HepG2 (cell line): ENCODE measurements at places on chromosomes 5 and 9. TPM values are rescaled to one million over a fixed set of nuclear protein-coding genes. Genes with fewer than 3 reads are reported as not detected.

GRCh38 chr5:107930092-107930491, 259.4 kb upstream of the EFNA5 start:
- no peak for DNase-seq
- H3K27ac ChIP-seq, result no peak overlapping the region
- no peaks in the 10 kb centered on the region for H3K4me1 ChIP-seq
- H3K27me3 ChIP-seq, result no peaks in the 10 kb centered on the region

The DOCK2 gene
- total RNA-seq, result not detected in 2 replicates

DNA sequence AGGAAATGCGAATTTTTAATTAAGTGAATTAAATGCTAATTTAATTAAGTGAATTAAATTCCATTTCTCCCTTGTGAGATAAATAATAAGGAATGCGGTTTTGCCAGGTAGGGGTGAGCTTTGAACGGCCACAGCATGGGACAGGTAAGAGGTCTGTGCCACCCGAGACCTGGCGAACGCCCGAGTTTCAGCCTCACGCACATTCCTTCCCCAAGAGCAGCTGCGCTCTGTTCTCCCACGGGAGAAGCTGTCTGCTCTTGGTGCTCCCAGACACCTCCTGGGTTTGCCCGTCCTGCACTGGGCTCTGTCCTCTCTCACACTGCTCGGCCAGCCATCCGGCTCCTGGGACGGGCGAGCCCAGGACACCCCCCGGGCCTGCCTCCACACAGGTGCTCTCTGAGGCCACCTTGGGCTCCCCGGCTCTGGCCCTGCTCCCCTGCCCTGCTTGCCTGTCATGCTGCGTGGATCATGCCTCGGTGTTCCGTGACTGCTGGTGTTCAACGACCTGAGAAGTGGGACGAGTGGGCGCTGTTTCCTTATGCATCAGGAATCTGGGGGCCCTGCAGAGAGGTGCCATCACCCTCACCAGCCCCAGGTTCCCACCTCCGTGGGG, 13.7 kb upstream of the CAMSAP1 start:
- no peak overlapping the region for H3K27ac ChIP-seq
- H3K4me1 ChIP-seq, result no peaks in the 10 kb centered on the region
- H3K36me3 ChIP-seq, result no peaks in the 10 kb centered on the region; the same call in 1 of the 3 replicates
- DNase-seq, result no peak

The PCDHGB1 gene
- total RNA-seq, result 0.95 and 2.6 TPM in 2 replicates

- H3K4me1 ChIP-seq, result no peaks in the 10 kb centered on the region
- H3K27me3 ChIP-seq, result no peaks in the 10 kb centered on the region; the same call in 2 of the 3 replicates
- H3K4me3 ChIP-seq, result no peak overlapping the region
- no peaks in the 10 kb centered on the region for H3K36me3 ChIP-seq
- no peak overlapping the region for H3K27ac ChIP-seq
Observed at GRCh38 chr5:126681970-126682369, 81.2 kb downstream of the PHAX start.

GRCh38 chr9:131704988-131705387, 34.9 kb downstream of the RAPGEF1 start:
- peaks cover 63% of the 10 kb centered on the region for H3K4me1 ChIP-seq
- H3K36me3 ChIP-seq, result no peaks in the 10 kb centered on the region
- no peak for DNase-seq
- H3K27me3 ChIP-seq, result no peaks in the 10 kb centered on the region

DNA sequence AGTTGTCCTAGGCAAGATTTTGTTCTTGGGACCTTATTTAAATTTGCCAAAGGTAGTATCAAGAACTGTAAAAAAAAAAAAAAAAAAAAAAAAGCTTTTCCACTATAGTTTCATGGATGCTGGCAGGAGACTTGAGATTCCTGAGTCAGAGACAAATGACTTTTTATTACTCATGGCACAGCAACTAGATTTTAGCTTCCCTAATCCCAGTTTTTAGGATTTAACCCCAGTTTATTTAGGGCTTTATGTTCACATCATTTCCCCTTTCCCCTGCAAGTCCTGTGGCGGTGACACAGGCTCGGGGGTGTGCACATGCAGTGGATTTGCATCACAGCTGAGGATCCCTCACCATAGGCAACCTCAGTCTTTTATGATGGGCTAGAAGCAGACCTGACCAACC, 144.9 kb downstream of the GOLPH3 start:
- H3K36me3 ChIP-seq, result no peaks in the 10 kb centered on the region
- no peak overlapping the region for H3K4me3 ChIP-seq
- peaks cover 7% of the 10 kb centered on the region; the same call in 1 of the 2 replicates for H3K4me1 ChIP-seq
- H3K27me3 ChIP-seq, result peaks cover 42% of the 10 kb centered on the region
- no peak overlapping the region for H3K27ac ChIP-seq

DNA sequence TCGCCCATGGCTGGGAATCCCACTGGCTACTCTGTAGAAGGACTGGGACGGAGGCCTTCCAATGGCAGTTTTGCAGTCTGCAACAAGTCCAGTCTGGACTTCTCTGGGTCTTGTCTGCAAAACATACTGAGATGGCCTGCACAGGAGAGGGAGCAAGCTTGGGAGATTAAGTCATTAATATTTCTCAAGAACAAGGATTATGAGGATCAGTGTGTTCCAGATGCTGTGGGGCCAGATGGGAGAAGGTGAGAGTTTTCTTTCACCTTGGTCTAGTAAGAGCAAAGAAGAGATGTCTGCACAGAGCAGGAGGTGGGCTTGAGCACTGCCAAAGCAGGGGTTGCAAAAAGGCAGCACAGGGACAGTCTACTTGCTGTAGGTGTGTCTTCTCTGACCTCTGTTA, at the start of gene PDE6A:
TSS of gene PDE6A (minus strand) at position 128 of the 400 bp plus-strand sequence. CDS start at position 8, 120 bp downstream.
- no peak within 1 kb of the TSS for H3K4me3 ChIP-seq
- H3K27ac ChIP-seq, result no peak within 1 kb of the TSS
- no peak for DNase-seq
- H3K27me3 ChIP-seq, result peaks cover 2% of the 10 kb centered on the region
- H3K36me3 ChIP-seq, result no peaks in the 10 kb centered on the region

The POLR3G gene
- total RNA-seq, result 7.3 and 11.2 TPM in 2 replicates

DNA sequence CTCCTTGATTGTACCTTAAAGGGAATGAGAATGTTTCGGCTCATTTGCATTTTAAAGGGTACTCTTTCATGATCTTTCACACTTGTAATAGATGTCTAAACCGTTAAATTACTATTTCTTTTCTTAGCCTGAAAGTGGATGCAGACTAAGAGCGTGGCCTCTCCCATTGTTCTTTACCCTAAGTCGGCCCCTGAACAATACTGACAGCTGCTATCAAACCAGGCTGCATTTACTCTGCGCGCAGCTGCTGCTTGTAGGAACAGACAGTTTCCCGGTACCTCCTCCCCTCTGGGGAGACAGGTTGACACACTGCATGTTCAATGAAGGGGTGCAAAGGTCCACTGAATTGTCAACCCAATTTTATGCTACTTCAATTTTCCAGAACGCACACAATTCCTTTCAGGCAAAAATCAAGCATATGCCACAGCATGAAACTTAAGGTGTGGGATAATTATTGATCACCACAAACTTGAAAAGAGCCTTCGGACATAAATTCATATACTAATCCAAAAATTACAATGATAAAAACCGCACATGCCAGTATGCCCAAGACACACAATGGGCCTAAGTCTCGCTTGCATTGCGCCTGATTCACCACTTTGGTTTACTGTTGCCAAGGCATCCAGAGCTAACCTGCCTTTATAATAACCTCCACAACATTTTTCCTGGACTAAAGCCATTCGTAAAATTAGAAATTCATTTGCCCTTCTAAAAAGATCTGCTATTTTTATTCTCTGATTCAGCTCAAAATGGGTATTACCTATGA, 39.7 kb downstream of the TLE1 start:
- H3K27me3 ChIP-seq, result no peaks in the 10 kb centered on the region
- H3K4me1 ChIP-seq, result peaks cover 8% of the 10 kb centered on the region
- no peak overlapping the region for H3K27ac ChIP-seq
- no peak overlapping the region for H3K4me3 ChIP-seq
- peaks cover 16% of the 10 kb centered on the region for H3K36me3 ChIP-seq

The ARL10 gene
- 0.01 and 0.18 TPM in 2 replicates for total RNA-seq

GRCh38 chr5:178941361-178941760, 363 bp downstream of the ZNF454 start:
- H3K4me1 ChIP-seq, result no peaks in the 10 kb centered on the region
- no peaks in the 10 kb centered on the region for H3K36me3 ChIP-seq
- no peak overlapping the region for H3K4me3 ChIP-seq
- DNase-seq, result no peak

The PTGS1 gene
- 0.06 and 0.07 TPM in 2 replicates for total RNA-seq

The SAXO1 gene
- not detected in 2 replicates for total RNA-seq

GRCh38 chr9:133487331-133487725, 8.4 kb upstream of the SLC2A6 start:
- no peaks in the 10 kb centered on the region for H3K36me3 ChIP-seq
- H3K27ac ChIP-seq, result no peak overlapping the region
- peaks cover 9% of the 10 kb centered on the region for H3K27me3 ChIP-seq
- peaks cover 60% of the 10 kb centered on the region for H3K4me1 ChIP-seq
- no peak for DNase-seq

DNA sequence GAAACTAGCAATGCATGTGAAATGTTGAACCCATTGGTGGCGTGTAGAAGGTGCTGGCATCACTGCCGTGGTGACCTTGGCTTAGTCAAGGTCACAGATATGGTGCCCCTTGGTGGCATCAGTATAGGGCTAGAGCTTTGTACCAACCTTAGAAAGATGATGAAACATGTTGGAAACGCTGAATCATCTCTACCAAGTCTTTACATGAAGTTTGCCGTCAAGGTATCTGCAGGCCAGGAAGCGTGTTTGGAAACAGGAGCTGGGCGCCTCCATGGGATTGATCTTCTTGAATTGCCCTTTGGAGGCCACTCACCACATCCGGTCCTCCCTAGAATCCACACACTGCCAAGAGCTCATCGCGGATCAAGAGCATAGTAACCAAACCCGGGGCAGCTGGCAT, 16.9 kb upstream of the BOD1 start:
- no peaks in the 10 kb centered on the region; the same call in 2 of the 3 replicates for H3K27me3 ChIP-seq
- H3K36me3 ChIP-seq, result no peaks in the 10 kb centered on the region
- DNase-seq, result no peak
- H3K4me3 ChIP-seq, result no peak overlapping the region

The KYAT1 gene
- 5.6 and 9.2 TPM in 2 replicates for total RNA-seq

- H3K4me1 ChIP-seq, result no peaks in the 10 kb centered on the region
- H3K27ac ChIP-seq, result no peak overlapping the region
- no peaks in the 10 kb centered on the region for H3K36me3 ChIP-seq
- no peak overlapping the region for H3K4me3 ChIP-seq
Observed at GRCh38 chr5:17327048-17327625, 109.7 kb downstream of the BASP1 start.

DNA sequence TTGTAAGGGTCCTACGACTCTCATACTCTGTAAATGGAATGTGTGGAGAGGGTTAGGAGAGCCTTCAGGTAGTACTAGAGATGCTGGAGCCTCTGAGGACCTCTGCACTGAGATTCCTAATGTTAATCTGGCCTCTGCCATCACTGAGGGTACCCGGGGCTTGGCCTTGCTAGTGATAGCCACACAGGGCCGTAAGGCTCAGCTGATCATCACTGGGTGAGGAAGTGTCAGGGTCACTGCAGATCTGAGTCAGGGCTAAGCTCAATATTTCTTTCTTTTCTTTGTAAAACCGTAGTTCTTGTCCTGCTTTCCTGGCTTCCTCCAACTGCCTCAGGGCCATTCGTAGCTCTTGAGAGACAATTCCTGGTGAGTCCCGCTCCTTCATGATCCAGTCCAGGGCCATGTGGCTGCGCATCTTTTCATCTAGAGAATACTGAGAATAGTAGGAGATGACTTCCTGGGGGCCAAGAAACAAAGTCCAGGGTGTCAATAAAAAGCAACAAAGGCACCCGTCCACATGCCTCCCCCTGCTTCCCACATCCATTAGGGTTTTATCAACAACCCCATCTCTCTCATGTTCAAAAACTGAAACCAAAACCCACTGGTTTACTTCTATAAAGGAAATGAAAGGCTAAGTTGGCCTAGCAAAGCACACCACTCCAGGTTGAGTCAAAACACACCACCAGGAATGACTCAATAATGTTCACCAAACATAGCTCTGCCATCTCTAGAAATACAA, 47.7 kb downstream of the LIX1 start:
- DNase-seq, result no peak
- no peaks in the 10 kb centered on the region for H3K36me3 ChIP-seq
- H3K4me1 ChIP-seq, result no peaks in the 10 kb centered on the region
- no peaks in the 10 kb centered on the region for H3K27me3 ChIP-seq
- H3K27ac ChIP-seq, result no peak overlapping the region

DNA sequence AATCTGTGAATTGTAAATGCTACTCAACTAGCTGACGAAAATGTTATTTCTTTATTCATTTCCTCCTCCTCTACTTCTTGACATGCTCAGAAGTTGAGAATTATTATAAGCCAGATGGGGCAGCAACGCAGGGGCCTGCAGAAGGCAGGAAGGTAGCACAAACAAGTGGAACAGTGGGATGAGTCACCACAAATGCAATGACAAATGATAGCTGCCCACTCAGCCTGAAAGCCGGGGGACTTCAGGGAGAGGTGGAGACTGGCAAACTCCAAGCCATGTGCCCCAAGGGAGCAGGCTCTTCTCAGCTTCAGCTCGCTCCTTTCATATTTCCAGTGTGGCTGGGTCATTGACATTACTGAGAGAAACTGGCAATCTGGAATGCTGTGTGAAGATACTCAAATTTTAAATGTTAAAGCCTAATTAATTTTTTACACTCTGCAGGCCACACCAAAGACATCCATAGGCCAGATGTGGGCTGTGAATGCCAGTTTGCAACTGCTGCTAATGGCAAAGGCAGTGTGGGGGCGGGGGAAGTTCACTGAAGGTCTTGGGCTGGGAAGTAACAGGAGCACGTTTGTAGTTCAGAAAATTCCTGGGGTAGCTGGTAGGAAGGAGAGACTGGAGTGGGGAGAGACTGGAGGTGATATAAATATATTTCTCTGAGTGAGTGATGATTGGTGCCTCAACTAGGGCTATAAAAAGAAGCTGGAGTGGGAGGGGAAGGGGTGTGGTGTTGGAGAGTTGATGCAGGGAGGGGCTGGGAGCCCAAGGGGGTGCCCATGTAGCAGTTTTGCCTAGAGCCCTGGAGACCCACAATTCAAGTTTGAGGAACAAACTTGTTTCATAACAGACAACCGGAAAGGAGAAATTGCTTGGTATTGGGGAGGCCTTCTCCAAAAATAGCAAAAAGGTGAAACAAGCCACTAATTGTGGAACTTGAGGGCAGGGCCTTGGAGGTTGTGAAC, 20.8 kb upstream of the ADRB2 start:
- no peaks in the 10 kb centered on the region; the same call in 2 of the 3 replicates for H3K27me3 ChIP-seq
- DNase-seq, result no peak
- H3K4me1 ChIP-seq, result no peaks in the 10 kb centered on the region
- H3K4me3 ChIP-seq, result no peak overlapping the region
- no peak overlapping the region for H3K27ac ChIP-seq

GRCh38 chr9:98083061-98083501, 26.5 kb downstream of the NANS start:
- peaks cover 22% of the 10 kb centered on the region for H3K4me1 ChIP-seq
- H3K36me3 ChIP-seq, result peaks cover 70% of the 10 kb centered on the region
- H3K27me3 ChIP-seq, result no peaks in the 10 kb centered on the region
- no peak overlapping the region for H3K4me3 ChIP-seq

- no peak for DNase-seq
- H3K27ac ChIP-seq, result no peak overlapping the region
- no peaks in the 10 kb centered on the region for H3K27me3 ChIP-seq
- H3K36me3 ChIP-seq, result peaks cover 7% of the 10 kb centered on the region
Observed at GRCh38 chr9:128715436-128715750, 8.5 kb downstream of the ZDHHC12 start.

The FAM169A gene
- 84.8 and 110 TPM in 2 replicates for total RNA-seq

GRCh38 chr5:143302341-143303045, 101.0 kb downstream of the NR3C1 start:
- DNase-seq, result no peak
- H3K4me1 ChIP-seq, result no peaks in the 10 kb centered on the region
- no peaks in the 10 kb centered on the region; the same call in 1 of the 2 replicates for H3K27me3 ChIP-seq
- no peak overlapping the region for H3K27ac ChIP-seq

GRCh38 chr5:169871826-169872490, 108.3 kb downstream of the INSYN2B start:
- H3K36me3 ChIP-seq, result no peaks in the 10 kb centered on the region
- H3K27ac ChIP-seq, result no peak overlapping the region
- DNase-seq, result no peak
- no peak overlapping the region for H3K4me3 ChIP-seq

The EPB41L4B gene
- 22.1 and 25.7 TPM in 2 replicates for total RNA-seq
